ENCODE measurements at places on chromosomes 1 and 21. TPM values are rescaled to one million over a fixed set of nuclear protein-coding genes. Genes with fewer than 3 reads are reported as not detected.

Gene HJV
- not detected for total RNA-seq

Gene F5
- under 0.01 TPM for total RNA-seq

Gene IGSF9
- 5.9 TPM for total RNA-seq

GRCh38 chr1:198893763-198894444, 255.1 kb downstream of the PTPRC start:
- no peak for DNase-seq

- no peak for DNase-seq
Observed at GRCh38 chr21:16199539-16199938, 469.8 kb downstream of the USP25 start.

GRCh38 chr1:244960904-244961303, 96.6 kb upstream of the HNRNPU start:
- DNase-seq, result no peak

GRCh38 chr1:201761178-201761577, 67.8 kb upstream of the IPO9 start:
- no peak for DNase-seq
